NCI-H1105 (cell line): ENCODE measurements at places on chromosomes 6 and 20.

DNA sequence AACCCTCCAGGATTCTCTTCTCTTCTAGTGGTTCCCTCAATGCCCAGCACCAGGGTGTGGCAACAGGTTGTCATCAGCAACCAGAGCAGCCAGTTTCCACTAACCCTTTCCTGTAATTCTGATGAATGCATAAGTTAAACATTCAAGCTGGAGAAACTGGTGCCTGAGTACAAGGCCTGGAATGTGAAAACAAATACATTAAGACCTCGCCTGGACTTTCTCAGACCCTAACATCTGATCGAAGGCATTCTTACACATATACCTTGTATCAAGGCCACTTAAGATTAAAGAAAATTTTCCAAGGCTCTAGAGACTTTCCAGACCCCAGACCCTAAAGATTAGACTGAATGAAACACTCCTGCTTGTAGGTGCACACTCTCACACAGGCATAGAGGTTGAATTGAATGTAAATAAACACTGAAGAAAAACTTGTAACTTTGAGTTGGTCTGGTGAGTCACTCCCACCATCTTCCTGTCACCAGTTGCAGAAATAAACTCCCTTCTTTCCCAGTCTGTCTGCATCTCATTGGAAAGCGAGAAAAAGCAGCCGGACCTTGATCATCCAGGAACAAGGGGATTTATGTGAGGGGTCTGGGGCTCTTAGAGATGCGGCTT, 9.0 kb downstream of the LRP11 start:
- no peak for DNase-seq

GRCh38 chr6:3221578-3221977, 5.9 kb downstream of the TUBB2B start:
- no peak for DNase-seq

DNA sequence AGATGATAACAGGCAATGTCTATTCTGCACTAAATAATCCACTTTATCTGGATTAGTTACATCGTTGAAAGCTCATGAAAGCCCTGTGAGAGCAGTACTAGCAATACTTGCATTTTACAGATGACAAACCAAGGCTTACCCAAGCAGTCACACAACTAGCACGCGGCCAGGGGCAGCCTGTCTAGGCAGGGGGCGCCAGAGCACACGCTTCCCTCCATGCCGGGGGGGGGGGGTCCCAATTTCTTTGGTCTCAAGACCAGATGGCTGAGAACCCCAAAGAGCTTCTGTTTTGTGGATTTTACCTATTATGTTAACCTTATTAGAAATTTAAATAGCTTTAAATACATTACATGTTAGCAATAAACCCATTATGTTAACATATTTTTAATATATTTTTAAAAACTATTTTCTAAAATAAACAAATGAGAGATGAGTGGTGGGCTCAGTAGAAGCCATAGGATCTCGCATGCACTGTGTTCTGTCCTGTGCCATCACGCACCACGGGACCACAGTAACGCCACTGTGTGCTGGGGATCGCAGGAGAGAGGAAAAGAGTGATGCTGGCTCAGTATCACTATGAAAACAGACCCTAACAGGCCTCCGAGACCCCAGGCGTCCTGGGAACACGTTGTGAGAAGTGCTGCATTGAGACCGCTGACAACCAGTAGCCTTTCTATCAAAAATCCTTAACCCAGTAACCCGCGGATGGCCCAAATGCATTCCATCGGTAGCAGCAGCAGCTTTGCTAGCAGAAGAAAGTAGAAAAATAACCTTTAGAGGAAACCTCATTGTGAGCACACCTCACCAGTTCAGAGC, 5.3 kb upstream of the PRR18 start:
- DNase-seq: peak; percentile 40

- DNase-seq: peak; percentile 24
These were observed 2.1 kb upstream of the COL20A1 start for GRCh38 chr20:63290677-63291472.

GRCh38 chr6:17103715-17104114, 1.9 kb downstream of the STMND1 start:
- no peak for DNase-seq

GRCh38 chr6:148892247-148892646, 145.4 kb downstream of the UST start:
- DNase-seq: no peak

DNA sequence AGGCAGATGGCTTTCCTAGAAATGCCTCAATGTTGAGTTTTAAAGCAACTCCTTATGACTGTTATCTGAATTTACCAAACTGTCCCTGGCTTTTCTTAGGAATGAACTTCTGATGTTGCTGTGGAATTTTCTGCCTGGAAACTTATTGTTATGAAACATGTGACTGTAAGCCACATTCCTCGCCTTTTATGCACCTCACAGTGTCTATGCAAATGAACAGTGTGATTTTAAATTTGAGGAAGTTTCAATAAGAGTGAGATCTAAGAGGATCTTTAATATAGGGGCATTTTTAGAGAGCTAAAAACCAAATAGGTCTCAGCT, 2.4 kb upstream of the CCR6 start:
- DNase-seq: no peak

DNA sequence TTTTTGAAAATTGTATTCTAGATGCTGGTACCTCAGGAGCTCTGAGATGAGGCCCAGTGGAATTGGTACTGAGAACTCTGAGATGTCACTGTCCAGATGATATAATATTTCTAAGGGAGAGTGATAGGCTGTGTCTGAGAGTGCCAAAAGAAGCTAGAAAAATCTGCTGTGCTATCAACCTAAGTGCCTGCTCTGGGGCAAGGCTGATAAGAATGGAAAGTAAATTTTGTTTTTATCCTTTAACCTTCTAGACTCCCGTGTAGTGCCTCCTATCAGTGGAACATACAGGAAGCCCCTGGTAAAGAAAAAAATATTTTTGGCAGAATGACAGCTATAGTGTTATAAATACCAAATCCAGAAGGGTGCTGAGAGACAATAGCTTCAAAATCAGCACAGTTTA, 348.2 kb downstream of the TFAP2B start:
- DNase-seq: no peak

GRCh38 chr20:38842558-38842981, 37.1 kb downstream of the PPP1R16B start:
- DNase-seq: no peak

DNA sequence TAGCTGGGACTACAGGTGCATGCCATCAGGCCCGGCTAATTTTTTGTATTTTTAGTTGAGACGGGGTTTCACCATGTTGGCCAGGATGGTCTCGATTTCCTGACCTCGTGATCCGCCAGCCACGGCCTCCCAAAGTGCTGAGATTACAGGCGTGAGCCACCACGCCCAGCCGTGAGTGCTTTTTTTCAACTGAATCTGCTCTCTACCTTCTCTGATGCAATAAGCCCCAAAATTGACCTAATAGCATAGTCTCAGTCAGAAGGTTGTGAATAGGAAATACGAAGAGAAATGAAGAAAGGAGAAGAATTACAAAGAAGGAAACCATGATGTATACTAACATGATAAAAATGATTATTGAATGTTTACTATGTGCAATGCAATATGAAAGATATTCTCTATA, 33.2 kb downstream of the BEND6 start:
- DNase-seq: no peak

- no peak for DNase-seq
These were observed 41.8 kb upstream of the ARFGEF2 start for GRCh38 chr20:48879612-48880245.

- no peak for DNase-seq
These were observed 84.5 kb upstream of the LYRM2 start for GRCh38 chr6:89723046-89723445.

- no peak for DNase-seq
These were observed 16.7 kb upstream of the B3GAT2 start for GRCh38 chr6:70973604-70974003.

DNA sequence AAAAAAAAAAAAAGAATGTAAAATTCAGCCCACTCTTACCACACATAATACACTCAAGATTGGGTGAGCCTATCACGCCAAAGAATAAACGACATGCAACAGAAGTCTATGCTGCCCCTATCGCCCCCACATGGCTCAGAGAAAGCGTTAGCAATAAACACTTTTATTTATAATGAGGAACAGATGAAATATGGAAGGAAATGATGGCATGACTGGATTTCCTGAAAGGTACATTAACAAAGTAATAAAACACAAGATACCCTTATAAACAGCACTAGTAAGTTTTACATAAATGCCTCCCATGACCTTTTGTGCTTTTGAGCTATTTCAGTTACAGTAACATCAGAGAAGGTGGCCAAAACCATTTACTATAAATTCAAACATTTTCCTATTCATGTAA, 71.4 kb upstream of the SCAF8 start:
- DNase-seq: no peak

DNA sequence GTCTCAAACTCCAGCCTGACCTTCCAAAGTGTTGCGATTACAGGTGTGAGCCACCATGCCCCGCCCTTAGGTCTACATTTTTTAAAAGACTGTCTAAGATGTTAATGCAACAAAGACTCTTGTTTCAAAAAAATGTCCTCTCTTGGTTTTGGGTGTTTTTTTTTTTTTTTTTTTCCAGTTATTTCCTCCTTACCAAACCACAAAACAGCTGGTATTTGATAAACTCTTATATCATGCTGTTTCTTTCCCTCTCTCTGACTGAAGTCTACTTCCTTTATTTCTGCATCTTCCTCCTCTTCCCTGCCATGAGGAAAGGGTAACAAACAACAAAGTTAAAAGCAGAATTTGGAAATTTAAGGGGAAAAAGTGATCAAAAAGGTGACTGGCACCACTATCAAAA, 21.2 kb downstream of the STK38 start:
- DNase-seq: no peak

DNA sequence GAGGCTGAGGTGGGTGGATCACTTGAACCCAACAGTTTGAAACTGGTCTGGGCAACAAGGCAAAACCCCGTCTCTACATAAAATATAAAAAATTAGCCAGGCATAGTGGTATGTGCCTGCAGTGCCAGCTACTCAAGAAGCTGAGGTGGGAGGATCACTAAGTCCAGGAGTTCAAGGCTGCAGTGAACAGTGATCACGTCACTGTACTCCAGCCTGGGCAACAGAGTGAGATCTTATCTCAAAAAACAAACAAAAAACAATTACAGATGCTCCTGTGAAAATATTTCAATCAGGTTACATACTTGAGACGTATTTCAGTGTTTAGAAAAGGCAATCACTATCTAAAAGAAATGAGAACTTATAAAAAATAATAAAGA, 33.8 kb downstream of the RANBP9 start:
- DNase-seq: no peak

DNA sequence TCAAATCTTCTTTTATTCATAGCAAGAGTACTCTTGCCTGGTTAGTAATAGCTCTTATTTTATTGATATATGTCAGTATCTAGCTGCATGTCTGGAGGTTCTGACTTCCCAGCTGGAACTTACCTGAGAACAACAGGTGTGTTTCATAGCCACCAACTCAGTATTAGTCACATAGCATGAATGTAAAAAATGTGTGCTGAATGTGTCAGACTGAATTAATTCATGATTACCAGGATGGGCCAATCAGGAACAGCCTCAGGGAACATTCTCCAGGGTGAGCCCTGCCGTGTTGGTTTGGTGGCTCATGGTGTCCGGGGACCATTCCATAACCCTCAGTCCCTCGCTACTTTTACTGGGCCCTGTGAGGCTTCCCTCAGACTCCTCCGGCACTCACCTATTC, 99.7 kb downstream of the TULP4 start:
- no peak for DNase-seq

GRCh38 chr6:158070513-158070912, 88.8 kb downstream of the SYNJ2 start:
- DNase-seq: no peak

DNA sequence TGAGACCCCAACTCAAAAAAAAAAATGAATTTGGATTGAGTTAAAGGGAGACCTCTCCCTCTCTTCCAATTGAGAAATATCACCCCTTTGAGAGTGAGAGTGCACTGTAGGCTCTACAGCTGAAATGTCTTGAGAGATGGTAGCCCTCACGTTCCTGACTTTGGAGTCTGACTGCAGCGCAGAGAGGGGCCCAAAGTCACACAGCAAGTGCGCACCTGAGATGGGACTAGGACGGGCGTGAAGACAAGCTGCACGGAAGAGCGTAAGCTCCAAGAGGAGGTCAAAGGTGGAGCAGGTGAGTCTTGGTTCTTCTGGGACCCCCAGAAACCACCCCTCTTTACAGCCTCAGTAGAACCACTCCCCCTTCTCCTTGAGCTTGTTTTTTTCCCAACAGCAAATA, 643 bp downstream of the SLA2 start:
- DNase-seq: no peak

DNA sequence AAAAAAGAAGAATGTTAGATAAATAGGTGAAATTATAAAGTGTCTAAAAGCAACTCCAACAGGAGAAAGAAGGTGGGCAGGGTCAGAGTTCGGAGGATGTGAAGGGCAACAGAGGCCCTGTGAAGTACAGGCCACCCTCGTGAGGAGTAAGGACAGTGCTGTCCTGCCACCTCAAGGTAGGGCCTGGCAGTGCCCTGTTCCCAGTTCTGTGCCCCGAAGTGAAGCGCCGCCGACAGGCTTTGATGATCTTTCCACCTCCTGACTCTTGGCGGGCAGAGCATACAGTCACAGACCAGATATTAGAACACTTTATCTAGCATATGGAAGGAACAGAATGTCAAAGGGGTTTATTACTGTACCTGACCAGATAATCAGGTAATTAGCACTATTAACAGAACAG, 75.8 kb downstream of the GJA10 start:
- no peak for DNase-seq

GRCh38 chr20:41623625-41624375, 5.6 kb upstream of the CHD6 start:
- no peak for DNase-seq

- DNase-seq: peak; percentile 25
These were observed 47.5 kb downstream of the RALGAPA2 start for GRCh38 chr20:20664795-20665589.

DNA sequence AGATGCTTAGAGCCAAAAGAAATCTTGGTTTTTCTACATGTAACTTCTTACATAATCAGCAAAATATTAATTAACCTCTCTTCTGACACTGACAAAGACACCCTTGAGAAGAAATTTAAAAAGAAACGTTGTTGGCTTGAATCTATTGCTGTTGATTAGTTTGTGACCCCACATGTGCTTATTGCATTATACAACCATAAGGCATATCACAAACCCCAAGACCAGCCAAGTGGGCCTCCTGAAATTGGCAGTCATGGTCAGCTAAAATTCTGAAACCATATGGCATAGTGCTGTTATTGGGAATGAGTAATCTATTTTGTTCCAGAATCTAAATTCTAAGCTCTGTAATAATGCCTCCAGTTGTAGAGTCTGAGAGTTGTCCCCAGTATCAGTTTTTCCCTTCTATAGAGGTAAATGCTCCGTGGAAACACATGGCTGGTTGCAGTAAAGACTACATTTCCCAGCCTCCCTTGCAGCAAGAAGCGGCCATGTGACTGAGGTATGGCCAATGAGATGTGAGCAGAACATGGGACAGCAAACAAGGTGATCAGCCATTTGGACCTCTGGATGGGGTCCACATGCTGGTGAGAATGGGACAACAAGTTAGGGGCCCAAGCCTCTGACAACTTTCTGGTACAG, 42.3 kb upstream of the PTPN1 start:
- DNase-seq: peak; percentile 16

DNA sequence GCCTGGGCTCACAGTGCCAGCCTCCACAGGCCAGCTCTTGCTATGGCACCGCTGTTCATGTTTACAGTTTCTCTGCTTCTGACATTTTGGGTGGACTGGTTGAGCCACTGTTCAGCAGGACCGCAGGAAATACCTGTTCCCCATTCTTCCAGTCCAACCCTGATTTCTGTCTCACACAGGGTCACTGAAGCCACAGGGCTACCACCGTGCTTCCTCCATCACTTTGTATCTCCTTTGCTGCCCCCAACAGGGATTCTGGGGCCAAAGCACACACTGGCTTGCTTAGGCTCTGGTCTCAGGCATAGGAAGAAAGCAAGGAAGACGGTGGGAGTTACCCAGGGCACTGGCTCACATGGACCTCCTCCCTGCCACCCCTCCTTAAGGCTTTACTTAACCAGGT, 164.5 kb downstream of the UNC5CL start:
- no peak for DNase-seq
